ENCODE measurements at places on chromosomes 3 and 15. TPM values are rescaled to one million over a fixed set of nuclear protein-coding genes. Genes with fewer than 3 reads are reported as not detected.

Gene NUDT16
- total RNA-seq: 25.2 TPM

Gene CLDN11
- 11.8 TPM for total RNA-seq

Gene KNL1
- total RNA-seq: 18.7 TPM

Gene FBLN2
- total RNA-seq: 318 TPM

- H3K4me3 ChIP-seq: no peak overlapping the region
- no peaks in the 10 kb centered on the region for H3K27me3 ChIP-seq
- no peaks in the 10 kb centered on the region for H3K4me1 ChIP-seq
- H3K36me3 ChIP-seq: no peaks in the 10 kb centered on the region
- DNase-seq: no peak
Measured at GRCh38 chr15:61076598-61077170, 152.4 kb downstream of the RORA start.

DNA sequence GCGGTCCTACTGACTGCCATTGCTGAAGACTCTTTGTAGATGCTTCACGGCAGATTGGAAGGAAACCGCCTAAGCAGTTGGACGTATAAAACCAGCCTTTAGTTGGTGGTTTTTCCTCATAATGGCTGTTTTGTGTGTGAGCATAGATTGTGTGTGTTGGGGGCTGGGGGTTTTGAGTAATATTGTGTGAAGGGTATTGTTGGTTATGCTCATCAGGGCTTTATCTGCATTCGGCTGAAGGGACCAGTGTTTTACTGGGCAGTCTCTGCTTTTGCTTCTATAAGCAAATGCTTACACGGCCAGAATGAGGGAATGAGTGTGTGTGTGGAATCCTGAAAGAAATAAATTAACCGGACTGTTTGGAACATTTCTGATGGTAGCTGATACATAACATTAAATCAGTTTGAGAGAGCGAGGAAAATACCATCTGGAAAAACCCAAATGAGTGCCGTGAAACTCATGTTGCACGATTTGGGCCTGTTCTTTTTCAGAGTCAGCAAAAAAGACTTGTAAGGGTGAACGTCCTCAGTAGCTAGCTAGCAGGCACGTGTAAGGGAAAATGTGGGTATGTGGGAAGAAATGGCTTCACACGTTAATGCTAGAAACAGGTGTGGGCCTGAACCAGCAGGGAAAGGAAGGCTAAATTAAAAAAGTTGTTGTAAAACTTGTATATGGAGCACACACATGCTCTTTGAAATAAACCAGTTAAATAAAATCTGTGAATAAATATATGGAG is 1.9 kb downstream of the MITF start:
- no peaks in the 10 kb centered on the region for H3K27me3 ChIP-seq
- H3K4me3 ChIP-seq: no peak overlapping the region

DNA sequence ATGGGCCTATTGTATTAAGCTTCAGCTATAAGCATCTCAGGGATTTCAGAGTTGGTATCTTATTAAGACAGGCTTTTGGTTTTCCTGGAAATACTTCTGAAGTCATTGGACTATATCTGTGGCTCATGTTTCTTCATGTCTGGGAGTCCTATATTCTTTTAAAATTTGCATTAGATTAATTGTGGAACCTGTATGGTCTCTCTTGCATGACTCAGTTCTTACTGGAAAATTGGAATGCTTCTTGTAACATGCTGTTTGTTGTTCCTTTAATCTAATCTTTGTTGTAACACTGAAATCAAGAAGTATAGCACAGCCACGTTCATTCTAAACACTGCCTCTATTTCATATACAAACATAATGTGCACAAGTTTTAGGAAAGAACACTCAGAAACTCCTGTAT is 208.1 kb downstream of the RBMS3 start:
- DNase-seq: no peak
- H3K4me3 ChIP-seq: no peak overlapping the region
- H3K4me1 ChIP-seq: no peaks in the 10 kb centered on the region

DNA sequence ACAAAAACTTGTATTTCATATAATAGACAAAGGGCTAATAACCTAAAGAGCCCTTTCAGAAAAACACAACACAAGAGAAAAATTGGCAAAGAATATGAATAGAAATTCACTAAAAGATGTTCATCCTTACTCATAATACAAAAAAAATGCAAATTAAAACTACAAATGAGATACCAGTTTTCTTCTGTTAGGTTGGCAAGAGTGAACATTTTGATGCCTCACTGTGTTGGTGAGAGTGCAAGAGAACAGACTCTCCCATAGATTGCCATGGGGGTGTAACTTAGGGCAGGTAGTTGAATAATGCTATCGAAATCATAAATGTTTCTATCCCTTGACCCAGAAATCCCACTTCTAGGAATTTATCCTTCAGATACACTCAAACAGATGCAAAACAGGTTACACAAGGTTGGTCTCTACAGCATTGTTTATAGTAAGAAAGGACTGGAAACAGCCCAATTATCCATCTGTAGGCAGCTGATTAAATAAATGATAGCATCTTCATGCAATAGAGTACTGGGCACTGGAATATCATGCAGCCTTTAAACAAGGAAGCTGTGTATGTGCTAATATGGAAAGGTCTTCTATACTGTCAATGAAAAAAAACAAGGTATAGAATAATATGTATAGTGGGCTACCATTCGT is 146.3 kb downstream of the TLE3 start:
- no peak overlapping the region for H3K27ac ChIP-seq
- H3K27me3 ChIP-seq: no peaks in the 10 kb centered on the region
- DNase-seq: peak; percentile 43
- no peaks in the 10 kb centered on the region for H3K36me3 ChIP-seq
- H3K4me3 ChIP-seq: no peak overlapping the region
- no peaks in the 10 kb centered on the region for H3K4me1 ChIP-seq
